ENCODE measurements at places on chromosomes 12 and 14. TPM values are rescaled to one million over a fixed set of nuclear protein-coding genes. Genes with fewer than 3 reads are reported as not detected.

DNA sequence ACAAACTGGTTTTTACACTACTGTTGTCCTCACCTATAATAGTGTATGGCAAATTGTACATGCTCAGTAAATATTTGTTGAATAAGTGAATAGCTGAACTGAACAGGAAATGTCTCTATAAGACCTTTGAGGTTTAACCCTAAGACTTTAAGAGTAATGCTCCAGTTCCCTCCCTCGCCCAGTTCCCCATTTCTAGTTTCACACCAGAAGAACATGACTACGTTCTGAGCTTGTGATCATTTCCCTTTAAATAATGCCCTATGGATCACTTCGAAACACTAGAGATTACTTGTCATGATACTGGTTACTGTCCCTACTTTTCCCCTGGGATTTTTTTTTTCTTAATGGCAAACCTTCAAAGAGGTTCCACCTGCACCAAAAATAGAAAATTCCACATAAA, 69.3 kb downstream of the PRKD1 start:
- no peak for DNase-seq

SLC25A47 gene
- polyA plus RNA-seq = not detected

GRCh38 chr12:49089821-49090773, 4.5 kb downstream of the DHH start:
- peak; percentile 80 for DNase-seq

GDF3 gene
- polyA plus RNA-seq = 0.32 TPM

DNA sequence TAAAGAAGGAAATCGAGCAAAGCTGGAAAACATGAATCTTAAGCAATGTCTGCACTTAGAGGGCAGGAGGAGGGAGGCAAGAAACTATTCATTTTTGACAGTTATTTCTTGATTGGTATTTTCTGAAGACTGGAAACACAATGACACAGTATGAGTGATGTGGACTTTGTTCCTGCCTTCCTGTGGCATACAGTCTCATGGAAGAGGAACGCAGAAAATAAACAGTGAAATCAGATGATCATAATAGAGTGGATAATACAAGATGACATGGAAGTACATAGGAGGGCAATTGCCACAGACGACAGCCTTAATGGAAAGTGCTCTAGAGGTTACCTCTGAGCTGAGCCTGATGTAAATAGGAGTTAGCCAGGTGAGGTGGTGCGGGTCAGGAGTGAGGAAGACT, 140.4 kb upstream of the MAX start:
- no peak for DNase-seq

DNA sequence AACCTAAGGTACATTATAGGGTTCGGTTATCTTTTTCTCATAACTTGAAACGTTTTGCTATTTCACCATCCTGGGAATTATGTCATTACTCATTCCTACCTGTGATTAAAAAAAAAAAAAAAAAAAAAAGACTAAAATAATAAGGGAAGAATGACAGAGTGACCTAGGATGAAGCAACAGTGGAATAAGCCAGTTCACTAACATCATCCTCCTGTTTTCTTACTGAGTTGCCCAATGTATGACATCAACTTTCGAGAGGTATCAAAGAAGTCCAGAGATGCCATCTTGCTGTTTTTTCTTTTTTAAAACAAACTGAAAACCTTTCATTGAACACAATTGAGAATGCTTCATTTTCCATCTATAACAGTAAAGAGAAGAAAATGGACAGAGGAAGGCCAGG, 42.8 kb downstream of the AMN start:
- no peak for DNase-seq

GRCh38 chr14:105939810-105940508, 413.6 kb downstream of the TMEM121 start:
- peak; percentile 49 for DNase-seq

- DNase-seq = no peak
These were observed 2.4 kb downstream of the FOS start for GRCh38 chr14:75280831-75281653.
